Stimulated activated CD8-positive, alpha-beta memory T cell treated with anti-CD3 and anti-CD28 coated beads, Interleukin-2, amount 100 ng/mL, for 1 hour (primary cell): ENCODE measurements at places on chromosomes 2 and 18.

GRCh38 chr2:238597638-238598528 is 171.2 kb downstream of the ASB1 start:
- no peak for DNase-seq

- no peak for DNase-seq
Observed at GRCh38 chr2:205686056-205686782, 3.9 kb downstream of the NRP2 start.

DNA sequence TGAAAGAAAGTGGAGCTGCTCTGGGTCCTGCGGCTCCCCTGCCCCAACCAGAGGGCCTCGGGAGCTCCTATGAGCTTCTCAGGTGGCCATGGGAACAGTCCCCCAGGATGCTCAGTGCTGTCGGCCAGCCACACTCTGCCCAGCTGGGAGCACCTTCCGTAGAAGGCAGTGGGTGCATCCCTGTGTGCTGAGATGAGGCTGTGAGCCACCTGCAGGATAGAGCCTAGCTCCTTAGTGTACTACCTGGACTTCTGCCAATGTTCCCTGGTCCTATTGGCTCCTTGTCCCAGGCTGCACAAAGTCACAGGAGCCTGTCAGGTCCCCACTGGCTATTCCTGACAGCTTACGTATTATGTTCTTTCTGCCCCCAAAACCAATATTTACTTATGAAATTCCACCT is 16.1 kb downstream of the PRELID3A start:
- DNase-seq: no peak

GRCh38 chr2:180980106-180980942 is at the start of gene UBE2E3:
UBE2E3 (plus strand) TSS chr2:180980605; CDS start chr2:180982043, 1,438 bp downstream.
- peak; percentile 59 for DNase-seq

DNA sequence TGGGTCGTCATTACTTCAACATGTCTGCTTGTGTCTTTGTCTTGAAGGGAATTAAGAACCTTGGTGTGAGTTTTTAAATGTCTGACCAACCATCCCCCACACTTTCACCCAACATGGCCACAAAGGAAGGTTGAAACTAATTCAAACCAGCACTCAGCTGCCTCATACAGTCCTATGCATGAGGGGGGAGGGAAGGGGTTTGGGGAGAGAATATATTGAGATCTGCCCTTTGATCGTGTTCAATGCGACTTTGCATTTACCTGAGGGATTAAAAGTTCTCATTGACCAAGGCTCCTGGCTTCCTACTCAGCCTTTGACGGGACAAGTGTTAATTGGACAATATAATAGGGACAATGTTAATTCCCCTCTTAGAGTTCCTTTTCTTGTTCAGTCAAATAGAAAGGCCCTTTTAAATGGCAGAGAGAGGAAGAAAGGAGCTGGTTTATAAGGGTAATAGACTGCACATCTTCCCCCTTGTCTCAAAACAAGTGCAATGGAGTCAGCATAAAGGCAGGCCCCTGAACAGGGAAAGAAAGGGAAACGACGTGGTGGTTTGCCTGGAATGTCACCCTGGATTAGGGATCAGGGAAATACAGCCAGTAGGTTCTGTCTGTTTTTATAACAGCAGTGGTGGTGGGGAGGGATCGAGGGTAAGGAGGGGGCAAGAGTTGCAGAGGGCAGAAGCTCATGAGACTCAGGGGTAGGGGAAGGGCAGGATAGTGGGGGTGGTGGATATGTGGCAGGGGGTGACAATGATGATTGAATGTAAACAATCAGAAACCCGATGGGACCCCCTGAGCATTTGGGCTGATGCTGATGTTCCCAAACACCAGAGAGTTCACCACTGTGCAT is 198.7 kb downstream of the MYCN start:
- no peak for DNase-seq

- no peak for DNase-seq
Observed at GRCh38 chr18:79380816-79381806, 14.6 kb upstream of the NFATC1 start.

DNA sequence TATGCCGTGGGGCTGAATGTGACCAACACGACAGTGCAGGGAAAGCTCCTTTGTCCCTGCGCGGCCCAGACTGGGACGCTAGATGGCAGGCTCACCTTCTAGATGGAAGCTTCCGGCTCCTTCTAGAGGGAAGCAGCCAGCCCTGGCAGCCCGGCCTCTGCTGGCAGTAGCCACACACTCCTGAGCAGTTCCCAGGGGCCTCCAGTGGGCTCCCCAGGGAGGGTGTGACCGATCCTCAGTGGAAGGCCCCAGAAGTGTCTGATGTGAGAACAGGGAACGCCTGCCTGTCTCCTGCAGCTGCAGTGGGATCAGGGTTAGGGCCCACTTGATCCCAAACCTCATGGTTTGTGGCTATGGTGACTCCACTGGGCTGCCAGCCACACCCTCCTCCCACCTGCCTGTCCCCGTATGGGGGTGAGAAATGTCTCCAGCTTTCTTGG is 48.5 kb upstream of the LRPPRC start:
- peak; percentile 58 for DNase-seq

- DNase-seq: no peak
Observed at GRCh38 chr2:241270531-241270930, 44.9 kb downstream of the HDLBP start.

DNA sequence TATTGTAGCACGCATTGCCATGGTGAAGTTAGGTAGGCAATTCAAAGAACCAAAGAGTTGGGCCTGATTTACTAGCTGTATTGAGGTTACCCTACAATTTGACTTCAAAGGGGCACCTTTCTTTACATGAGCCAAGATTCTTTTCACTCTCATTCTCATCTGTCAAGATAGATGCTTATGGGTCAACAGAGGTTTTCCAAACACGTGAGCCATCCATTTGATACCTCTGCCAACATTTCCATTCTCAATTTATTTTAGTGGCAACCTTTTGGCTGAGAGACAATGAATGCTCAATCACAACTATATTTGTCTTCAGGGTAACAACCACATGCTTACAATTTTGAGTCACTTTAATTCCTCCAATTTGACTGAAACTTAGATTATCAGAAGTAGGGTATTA is 370.6 kb upstream of the CDH20 start:
- no peak for DNase-seq

- no peak for DNase-seq
Observed at GRCh38 chr2:120815292-120815691, 79.6 kb downstream of the GLI2 start.

DNA sequence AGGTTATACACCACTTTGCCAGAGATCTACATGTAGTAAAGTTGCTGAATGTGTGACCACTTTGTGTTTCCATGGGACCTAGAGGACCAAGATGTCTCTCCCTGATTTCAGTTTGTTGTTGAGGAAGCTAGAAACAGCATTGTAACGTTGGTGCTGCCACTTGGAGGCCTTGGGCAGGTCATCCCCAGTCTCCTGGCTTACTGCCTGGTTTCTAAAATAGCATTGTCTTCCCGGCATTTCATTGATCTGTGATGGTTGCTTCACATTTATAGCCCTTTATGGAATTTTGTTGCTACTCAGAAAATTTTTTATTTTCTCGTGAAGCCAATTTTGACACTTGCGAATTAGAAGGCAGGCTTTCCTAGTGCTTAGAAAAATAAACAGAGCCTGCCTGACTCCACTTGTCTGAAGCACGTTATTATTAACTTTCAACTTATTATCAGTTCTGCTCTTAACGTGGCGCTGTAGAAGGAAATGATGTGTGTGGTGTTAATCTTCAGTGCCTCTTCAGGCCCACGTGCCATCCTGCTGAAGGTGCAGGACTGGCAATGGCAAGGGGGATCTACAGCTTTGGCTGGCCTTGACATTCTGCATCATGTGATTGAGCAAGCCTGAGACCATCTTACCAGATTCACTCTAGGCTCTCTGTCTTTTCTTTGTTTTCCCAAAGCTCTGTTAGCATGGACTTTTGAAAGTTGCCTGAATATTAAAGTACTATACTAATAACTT is 59.9 kb downstream of the INPP4A start:
- no peak for DNase-seq

- no peak for DNase-seq
Observed at GRCh38 chr2:224333726-224334482, 68.0 kb downstream of the FAM124B start.

DNA sequence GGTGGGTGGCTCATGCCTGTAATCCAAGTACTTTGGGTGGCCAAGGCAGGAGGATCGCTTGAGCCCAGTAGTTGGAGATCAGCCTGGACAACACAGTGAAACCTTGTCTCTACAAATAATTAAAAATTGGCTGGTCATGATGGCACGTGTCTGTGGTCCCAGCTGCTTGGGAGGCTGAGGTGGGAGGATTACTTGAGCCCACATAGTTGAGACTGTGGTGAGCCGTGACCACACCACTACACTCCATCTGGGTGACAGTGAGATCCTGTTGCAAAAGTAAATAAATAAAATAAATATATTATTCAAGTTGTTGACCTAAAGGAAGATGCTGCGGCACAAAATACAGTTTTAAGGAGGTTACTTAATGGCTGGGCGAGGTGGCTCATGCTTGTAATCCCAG is 72.7 kb downstream of the LAMA3 start:
- no peak for DNase-seq

- DNase-seq: no peak
Observed at GRCh38 chr18:27712066-27712465, 464.9 kb downstream of the CDH2 start.

DNA sequence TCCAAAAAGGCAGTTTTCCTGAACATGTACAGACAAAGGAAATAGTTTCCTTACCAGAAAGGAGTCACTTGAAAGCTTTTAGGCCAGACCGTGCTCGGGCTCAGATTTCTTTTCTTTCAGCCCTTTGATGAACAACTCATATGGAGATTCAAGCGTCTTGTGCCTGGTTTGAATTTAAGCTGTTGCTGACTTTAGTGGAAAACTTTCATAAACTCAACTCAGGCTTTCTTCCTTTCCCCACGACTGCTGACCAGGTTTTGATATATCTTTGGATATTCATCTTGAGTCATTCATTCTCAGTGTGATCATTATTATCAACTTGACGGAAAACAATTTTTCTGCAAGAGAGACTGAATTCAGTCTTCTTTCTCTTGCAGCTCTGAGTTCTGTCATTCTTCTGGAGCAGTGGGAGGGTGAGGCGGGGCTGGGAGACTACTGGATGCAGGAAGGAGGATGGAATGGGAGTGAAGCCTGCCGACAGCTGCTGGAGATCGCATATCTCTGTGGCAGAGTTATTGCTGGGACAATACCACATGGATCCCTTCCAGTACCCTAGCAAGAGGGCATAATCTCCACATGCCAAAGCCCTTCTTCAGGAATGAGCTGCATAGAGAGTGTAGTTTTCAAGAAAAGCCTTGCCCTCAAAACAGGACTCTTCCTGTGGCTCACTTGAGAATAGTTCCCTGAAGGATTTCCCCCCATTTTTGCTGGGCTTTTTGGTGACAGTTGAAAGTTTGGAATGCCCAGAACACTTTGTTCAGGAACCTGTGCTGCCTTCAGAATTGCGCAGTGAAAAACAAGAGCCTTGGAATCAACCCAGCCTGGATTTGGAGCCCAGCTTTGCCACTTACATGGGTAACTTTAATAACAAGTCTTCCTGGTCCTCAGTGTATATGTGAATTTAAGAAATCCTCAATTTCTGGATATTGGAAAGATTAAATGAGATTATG is 364.4 kb downstream of the ZNF521 start:
- DNase-seq: no peak

- DNase-seq: no peak
Observed at GRCh38 chr2:38159597-38159996, 83.6 kb upstream of the CYP1B1 start.

- no peak for DNase-seq
Observed at GRCh38 chr2:167953776-167954175, 293.6 kb downstream of the STK39 start.

GRCh38 chr2:71004857-71005256 is 10.2 kb upstream of the TEX261 start:
- DNase-seq: no peak

GRCh38 chr2:216165711-216166110 is 56.6 kb downstream of the XRCC5 start:
- no peak for DNase-seq

DNA sequence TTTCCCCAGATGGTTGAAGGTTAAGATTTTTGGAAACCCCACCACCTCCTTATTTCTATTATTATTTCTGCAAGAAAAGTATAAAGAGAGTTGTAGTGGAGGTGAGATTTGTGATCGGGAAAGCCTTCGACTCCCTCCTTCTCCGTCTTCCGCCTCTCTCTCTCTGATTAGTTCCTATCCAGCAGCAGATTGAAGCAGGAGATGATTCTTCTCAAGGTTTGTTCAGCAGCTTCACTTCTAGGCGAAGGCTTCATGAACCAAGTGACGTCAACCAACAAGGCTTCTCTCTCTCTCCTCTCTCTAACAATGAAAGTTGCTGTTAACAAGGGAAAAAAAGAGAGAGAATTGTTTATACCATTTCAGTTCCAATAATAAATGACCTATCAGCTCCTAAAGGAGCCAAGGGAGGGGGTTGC is at the start of gene BAZ2B:
BAZ2B (minus strand) TSS at position 263 of the 416 bp plus-strand sequence. CDS start 137,829 bp downstream, outside the sequence.
- DNase-seq: no peak

DNA sequence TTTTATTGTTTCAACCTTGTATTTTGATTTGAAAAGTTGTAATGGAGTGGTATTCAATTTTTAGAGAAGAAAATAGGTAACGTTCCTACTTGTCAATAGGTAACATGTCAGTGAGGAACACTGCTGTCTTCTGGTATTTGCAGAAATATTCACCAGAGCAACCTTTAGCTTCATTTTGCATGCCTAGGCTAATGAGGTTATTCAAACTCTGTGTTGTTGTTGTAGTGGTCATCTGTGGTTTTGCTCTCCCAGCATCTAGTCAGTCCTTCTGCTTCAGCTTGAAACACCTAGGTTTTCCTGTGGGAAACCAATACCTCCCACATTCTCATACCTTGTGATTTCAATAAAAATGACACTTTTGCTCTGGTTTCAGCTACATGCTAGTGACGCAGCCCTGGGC is 98.4 kb downstream of the LYPD6 start:
- DNase-seq: no peak

- DNase-seq: no peak
Observed at GRCh38 chr18:31077878-31078277, 24.3 kb downstream of the DSC2 start.

GRCh38 chr2:105780606-105781005 is 35.9 kb downstream of the NCK2 start:
- no peak for DNase-seq

- no peak for DNase-seq
Observed at GRCh38 chr2:189819297-189819704, 35.1 kb downstream of the PMS1 start.

- DNase-seq: no peak
Observed at GRCh38 chr2:132670496-132671150, 618 bp upstream of the LYPD1 start.
